ENCODE measurements at places on chromosomes 5 and 9.

- no peak for DNase-seq
These were observed 681 bp downstream of the F2R start for GRCh38 chr5:76716456-76717157.

- DNase-seq: no peak
These were observed 1.5 kb upstream of the PBX3 start for GRCh38 chr9:125745682-125746016.

DNA sequence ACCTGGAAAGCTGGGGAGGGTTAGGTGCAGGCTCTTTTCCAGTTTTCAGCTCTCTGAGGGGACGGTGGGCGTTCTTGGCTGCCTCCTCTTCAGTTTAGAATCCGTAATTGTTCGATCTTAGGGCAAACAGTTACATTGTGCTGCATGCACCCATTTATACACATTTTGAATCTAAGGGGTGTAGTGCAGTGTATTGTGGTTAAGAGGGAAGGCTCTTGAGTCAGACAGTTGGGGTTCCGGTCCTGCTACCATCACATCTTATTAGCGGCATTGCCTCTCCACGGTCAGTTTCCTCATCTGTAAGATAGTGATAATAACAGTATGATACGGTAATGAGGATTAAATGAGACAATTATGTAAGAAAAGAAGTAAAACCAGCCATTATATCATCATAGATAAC is 625 bp downstream of the EXOSC2 start:
- DNase-seq: no peak

DNA sequence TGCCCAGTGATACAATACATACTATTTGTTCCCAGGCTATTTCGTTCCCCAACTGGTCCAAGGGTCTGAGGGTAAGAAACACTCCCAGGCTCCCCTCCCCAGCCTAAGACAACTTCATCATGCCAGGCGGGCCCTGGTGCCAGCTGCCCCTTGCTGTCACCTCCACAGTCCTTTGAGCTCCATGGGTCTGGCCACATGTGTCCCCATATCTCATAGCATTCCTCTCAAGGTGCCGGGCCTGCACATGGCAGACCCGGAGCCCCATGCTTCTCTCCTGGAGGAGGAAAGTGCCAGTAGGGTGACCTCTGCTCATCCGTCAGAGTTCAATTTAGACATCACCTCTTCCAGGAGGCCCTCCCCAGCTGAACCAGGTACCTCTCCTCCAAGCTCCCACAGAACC is 120.5 kb downstream of the C5orf15 start:
- DNase-seq: no peak

GRCh38 chr5:88813244-88813643 is 69.7 kb downstream of the MEF2C start:
- DNase-seq: no peak

DNA sequence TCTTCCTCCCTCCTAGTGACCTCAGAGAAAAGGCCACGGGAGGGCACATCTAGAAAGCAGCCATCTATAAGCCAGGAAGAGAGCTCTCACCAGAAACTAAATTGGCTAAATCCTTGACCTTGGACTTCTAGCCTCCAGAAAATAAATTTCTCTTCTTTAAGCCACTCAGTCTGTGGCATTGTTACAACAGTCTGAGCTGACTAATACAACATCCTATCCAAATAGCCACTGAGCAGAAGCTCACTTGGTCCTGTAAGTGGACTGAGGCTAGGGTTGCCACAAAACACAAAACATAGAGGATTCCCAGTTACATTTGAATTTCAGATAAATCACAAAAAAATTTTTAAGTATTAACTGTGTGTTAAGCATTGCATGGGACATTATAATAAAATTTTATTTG is 383.4 kb downstream of the MLLT3 start:
- no peak for DNase-seq

DNA sequence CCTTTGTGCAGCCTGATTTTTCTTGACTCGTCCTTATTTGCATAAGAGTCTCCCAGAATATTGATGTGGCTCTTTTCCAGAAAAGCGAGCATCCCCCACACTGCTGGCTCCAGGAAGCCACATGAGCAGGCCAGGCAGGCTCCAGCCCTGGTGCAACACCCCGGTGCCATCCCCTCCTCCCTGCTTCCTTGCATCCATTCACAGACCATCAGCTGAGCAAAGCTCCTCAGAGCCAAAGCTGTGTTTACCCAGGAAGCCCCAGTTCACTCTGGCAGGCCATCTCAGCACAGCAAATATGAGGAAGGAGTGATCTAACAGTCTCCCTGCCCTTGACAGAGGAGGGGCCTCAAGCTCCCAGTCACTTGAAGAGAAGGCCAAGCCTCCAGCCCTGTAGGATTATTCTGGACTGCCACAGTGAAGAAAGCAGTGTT is 34.4 kb downstream of the INSYN2B start:
- peak; percentile 81 for DNase-seq

DNA sequence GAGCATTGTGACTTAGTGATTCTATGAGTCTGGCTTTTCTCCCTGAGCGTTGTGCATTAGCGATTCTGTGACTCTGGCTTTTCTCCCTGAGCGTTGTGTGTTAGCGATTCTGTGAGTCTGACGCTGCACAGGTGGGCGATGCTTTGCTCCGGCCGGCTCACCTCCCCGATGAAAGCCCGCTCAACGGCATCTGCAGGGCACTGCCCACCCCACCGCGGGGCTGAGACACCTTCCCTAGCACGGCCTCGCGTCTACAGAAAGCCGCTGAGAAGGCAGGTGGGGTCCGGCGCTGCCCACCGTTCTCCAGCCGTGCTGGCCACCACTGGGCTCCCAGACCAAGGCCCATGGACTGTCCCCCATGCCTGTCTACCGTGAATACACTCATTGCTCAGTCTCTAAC is 12.8 kb upstream of the SLC9A3 start:
- DNase-seq: no peak

GRCh38 chr5:100148239-100148638 is 386.9 kb upstream of the FAM174A start:
- no peak for DNase-seq

GRCh38 chr5:154349626-154350264 is 96.1 kb upstream of the SAP30L start:
- DNase-seq: no peak

Measured in fibroblast of the conjunctiva (primary cell).